NCI-H774 (cell line): ENCODE measurements at places on chromosomes 4 and X.

- DNase-seq = no peak
Measured at GRCh38 chrX:19889582-19890342, 2.4 kb upstream of the SH3KBP1 start.

DNA sequence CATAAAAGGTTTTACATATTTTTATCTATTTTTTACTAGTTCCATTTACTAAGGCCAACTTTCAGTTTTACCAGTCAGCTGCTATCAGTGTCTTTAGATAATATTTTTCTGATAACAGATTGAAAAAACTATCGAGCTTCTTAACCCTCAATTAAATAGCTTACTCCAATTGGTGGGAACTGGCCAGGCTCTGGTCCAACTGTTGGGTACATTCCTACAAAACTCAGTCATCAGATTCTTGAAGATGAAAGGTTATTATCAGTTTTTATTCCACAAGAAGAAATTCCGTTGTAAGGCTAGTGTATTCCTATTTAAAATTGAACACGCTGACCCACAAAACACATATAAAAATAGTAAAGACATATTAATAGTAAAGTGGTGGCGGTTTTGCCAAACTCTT is 346.2 kb downstream of the MAPK10 start:
- DNase-seq = no peak

GRCh38 chrX:20472148-20472547 is 205.4 kb upstream of the RPS6KA3 start:
- DNase-seq = no peak

DNA sequence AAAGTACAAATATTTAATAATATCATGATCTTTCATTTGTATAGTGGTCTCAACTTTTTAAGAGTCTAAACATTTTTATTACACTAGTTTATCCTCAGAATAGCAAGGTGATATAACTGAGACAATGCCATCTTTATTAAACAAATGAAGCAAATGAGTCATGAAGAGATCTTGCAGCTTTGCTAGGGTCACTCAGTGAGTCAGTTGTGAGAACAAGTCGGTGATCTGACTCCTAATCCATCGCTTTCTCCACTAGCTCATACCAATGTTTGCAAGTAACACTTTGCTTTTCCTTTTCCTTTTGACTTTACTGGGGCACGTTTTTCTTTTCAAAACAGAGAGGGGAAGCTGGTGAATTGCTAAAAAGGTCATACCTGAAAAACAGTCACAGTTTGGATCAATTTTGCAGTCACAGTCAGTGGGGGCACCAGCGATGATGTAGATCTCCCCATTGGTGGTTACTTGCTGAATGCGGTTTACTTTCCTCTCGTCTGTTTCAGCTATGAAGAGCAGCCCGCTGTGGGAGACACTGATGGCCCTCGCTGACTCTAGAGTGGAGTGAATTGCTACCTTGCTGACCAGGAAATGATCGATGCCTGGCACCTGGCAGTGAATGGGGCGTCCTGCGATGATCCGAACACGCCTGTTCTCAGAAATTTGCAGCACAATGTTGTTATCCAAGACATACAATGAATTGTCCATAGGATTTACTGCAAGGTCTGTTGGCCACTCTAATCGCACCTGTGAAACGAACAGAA is 75.7 kb downstream of the SH2D1A start:
- no peak for DNase-seq

DNA sequence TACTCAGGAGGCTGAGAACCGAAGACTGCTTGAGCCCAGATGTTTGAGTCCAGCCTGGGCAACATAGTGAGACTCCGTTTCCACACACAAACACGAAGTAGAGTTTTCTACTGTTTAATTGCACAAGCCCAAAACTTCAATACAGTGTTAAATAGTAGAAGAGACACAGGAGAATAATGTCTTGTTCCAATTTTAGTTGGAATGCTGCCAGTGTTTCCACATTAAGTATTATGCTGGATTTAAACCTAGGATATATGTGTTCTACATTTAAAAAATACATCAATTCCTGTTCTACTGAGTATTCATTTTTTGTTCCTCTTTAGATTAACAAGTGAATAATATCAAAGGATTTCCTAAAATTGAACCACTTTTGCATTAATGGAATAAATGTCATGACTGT is 91.3 kb downstream of the LCORL start:
- no peak for DNase-seq

- no peak for DNase-seq
Measured at GRCh38 chrX:13697976-13698375, 9.0 kb downstream of the RAB9A start.

- no peak for DNase-seq
Measured at GRCh38 chr4:173056271-173056670, 112.3 kb upstream of the GALNT7 start.

DNA sequence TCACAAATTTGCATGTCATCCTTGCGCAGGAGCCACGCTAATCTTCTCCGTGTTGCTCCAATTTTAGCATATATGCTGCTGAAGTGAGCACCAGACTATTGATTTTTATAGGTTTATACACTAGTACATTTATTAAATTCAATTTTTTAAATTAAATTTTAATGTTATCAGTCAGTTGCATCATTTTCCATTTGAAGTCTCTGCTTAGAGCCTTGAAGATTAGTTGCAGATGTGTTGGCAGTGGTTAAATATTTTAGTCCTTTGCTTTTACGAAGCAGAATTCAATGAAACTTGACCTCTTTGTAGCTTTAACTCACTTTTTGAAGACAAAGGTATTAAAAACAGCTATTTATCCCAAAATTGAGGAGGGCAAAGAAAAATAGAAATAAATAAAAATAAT is 16.5 kb downstream of the TRAPPC11 start:
- DNase-seq = no peak

GRCh38 chrX:153970357-153971123 is 1.1 kb downstream of the HCFC1 start:
- peak; percentile 29 for DNase-seq

- no peak for DNase-seq
Measured at GRCh38 chr4:48967631-48968030, 18.4 kb upstream of the CWH43 start.

- peak; percentile 8 for DNase-seq
Measured at GRCh38 chrX:24259544-24260240, 54.2 kb downstream of the SUPT20HL2 start.

DNA sequence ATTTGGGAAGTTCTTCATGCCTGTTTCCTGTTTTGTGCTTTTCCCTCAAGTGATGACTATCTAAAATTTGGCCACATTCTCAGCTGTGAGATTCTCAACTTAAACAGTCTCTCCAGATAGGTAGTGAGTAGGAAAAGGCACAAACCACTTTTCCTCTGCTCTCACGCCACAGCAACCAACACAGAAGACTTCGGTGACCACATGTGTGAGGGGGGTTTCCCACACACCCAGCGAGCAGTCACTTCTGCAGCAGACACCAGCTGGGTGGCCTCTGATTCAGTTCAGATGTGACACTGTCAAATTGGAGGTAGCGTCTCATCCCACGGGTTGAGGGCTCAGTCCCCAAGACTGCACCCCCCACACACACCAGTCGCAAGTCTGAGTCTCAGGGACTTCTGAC is 25.1 kb upstream of the CLDN34 start:
- DNase-seq = no peak

GRCh38 chr4:67714248-67714583 is 13.3 kb upstream of the UBA6 start:
- DNase-seq = no peak

- no peak for DNase-seq
Measured at GRCh38 chr4:4415107-4415805, 28.4 kb downstream of the NSG1 start.

DNA sequence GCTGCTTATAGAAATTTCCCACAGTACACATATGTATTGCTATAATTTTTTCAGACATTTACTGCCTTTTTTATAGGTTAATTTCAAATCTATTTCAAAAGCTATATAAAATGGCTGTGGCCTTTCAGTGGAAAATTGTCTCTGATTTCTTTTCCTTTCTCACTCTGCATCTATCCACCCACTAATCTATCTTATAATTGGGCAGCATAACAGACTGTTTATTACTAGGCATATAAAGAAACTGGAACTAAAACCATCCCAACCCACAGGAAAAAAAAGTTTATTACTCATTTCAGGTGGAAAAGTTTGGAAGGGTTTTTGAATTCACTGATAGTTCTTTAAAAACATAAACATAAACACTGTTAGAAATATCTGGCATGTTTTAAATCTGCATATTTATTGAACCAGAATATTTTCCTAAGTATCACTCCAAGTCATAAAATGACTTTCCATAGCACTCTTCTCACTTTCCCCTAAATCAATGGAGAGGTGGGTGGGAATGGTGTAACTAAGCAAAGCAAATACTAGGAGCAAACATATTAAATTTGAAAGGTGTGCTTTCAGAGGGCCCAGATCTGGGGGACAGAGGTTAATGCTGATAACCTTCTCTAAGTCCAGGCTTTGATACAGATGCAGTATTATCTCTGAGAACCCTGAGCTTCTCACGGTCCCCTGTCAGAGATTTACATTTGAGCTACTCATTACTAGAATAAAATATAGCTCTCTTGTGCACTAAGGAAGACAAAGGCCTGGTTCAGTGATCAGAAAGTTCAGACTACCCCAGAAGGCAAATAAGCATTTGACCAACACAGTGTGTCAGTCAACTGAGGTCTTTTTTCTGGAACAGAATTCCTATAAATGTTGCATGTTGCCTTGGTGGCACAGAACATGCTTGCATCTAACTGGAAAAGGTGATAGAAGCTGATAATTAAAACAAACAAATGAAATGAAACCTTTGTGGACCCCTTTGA is 328.3 kb downstream of the UNC5C start:
- DNase-seq = no peak

DNA sequence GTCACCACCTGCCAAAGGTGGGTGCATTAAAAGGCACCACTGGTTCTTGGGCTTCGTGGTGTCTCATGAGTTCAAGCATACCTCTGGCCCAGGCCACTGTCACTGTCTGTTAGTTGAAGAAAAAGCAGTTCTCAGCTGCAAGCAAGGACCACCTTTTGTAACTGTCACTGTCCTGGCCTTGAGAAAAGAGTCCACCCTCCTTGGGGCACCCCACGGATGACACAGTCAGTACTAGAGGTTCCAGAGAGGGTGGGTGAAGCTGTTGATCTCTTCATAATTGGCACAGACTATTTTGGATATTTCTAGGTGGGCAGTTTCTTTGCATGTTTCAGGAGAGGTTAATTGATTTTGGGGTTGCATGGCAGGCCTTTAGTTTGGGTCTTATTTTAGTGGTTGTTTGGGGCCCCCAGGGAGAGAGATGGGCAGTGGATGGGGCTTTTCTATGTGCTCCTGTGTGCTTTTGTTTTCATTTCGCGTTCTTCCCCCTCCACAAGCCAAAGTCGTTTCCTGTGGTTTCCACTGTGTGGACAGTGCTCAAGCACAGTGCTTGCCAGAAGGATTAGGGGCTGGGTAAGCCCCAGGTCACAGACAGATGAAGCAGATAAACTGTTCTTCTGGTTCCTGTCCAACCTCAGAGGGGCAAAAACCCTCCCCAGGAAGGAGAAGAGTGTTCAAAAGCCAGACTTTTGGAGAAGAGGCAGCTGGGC is 156.2 kb upstream of the PPP1R2C start:
- DNase-seq = no peak

DNA sequence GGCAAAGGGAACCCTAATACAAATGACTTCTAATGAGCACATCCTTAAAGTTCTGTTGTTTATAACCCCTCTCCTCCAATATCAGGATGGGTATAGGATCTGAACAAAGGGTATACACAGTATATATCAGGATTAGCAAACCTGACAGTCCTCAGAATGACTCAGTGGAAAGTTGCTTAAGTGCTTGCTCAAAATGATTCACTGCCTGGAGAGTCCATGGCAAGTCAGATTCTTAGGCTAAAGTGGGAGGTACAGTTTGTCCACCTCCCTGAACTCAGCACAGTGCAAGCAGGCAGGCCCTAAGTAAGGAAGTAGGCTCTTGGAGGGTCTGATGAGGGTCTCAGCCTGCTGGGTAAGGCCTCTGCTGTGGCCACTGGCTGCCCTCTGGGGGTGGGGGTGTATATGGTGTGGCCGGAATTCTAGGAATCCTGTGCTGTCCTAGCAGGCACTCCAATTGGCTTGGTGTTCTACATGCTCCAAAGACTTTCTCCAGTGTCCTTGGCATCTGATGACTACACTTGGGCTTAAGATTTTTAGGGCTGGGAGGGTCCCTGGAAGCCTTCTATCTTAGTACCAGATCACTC is 54.3 kb downstream of the CHRDL1 start:
- DNase-seq = no peak

GRCh38 chr4:81404294-81404693 is 67.4 kb downstream of the RASGEF1B start:
- no peak for DNase-seq

DNA sequence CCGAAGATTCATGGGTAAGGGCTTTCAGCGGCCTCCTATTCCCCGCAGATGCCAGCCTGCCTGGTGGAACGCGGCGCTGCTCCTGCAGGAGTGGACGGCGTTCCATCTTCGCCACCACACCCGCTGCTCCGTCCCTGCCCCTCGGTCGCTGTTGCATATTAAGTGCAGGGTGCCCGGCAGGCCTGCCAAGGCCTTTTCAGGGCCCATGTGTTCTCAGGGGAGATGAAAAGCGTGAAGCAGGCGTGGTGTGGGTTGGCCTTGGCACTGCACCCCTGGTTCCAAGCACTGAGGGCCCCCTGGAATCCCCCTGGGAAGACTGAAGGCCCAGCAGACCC is 52.0 kb downstream of the SORCS2 start:
- DNase-seq = no peak
